NCI-H2081 treated with DMSO at 0.1 percent for 48 hours (cell line): ENCODE measurements at places on chromosomes 3 and 15.

DNA sequence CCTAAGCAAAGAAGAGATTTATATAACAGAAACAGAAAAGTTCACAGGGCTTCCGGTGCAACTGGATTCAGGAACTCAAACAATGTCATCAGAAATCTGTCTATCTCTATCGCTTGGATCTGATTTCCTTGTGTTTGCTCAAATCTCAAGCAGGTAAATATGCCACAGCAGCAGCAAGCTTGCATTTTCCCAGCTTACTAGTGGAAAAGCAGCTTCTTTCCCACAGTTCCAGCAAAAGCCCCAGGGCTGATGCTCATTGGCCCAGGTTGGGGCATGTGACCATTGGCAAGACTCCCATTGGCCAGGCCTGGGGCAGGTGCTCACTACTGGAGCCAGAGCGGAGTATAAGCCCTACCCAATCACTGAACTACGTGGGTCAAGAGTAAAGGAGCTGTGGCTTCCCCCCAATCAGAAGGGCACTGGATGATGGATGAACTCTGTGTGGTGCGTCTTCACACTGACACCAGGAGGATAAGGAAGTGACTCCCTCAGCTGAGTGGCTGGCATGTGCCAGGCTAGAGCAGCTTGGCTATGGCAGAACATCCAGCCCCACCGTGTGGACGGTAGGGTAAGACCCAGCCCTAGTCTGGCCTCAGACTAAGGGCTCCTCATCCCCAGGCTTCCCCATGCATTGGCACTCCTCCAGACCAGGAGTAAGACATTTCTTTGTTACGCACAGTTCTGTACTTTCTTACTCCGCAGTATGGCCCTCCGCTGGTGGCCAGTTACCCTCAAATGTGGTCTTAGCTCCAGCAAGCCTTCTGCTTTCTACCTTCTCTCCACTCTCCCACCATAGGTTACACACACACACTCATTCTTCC, 13.1 kb upstream of the VIPR1 start:
- no peak for DNase-seq

DNA sequence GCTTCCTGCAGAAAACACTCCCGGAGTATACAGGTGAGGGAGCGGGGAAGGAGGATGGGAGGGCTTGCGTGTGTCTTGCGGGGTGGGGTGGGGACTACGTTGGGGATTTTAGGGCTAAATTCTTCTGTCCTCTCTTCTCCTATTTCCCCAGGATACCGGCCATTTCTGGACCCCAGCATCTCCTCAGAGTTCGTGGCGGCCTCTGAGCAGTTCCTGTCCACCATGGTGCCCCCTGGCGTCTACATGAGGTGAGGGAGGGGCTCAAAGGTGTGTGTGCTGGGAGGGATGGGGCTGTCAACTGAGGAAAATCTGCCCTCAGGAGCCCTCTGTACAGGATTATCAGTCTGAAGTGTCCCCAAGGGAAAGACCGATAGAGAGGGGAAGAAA, 6.6 kb downstream of the DUOX1 start:
- no peak for DNase-seq

DNA sequence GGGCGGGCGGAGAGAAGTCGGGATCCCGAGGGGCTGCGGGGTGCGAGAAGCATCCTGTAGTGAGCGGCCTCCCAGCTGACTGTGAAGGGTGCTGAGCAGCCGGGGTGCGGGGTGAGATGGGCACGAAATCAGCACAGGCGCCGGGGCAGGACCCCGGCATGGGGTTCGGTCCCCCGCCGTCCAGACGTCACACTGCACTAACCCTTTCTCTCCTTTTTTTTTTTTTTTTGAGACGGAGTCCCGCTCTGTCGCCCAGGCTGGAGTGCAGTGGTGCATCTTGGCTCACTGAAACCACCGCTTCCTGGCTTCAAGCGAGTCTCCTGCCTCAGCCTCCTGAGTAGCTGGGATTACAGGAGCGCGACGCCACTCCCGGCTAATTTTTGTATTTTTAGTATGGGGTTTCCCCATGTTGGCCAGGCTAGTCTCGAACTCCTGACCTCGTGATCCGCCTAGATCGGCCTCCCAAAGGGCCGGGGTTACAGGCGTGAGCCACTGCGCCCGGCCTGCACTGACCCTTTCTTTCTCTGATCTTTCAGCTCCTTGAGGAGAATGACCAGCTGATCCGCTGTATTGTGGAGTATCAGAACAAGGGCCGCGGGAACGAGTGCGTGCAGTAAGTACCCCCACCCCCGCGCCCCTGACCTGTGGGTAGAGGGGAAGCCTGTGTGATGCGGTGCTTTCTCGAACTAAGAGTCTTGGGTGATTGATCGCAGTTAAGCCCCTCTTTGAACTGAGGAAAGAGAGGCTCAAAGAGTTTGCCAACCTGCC, 513 bp downstream of the SS18L2 start:
- no peak for DNase-seq

- peak; percentile 42 for DNase-seq
Measured at GRCh38 chr3:10286596-10287295, 6.0 kb downstream of the GHRL start.

GRCh38 chr3:148307443-148307843, 390.3 kb upstream of the AGTR1 start:
- no peak for DNase-seq

- no peak for DNase-seq
Measured at GRCh38 chr3:76403556-76403955, 618.2 kb upstream of the ZNF717 start.

DNA sequence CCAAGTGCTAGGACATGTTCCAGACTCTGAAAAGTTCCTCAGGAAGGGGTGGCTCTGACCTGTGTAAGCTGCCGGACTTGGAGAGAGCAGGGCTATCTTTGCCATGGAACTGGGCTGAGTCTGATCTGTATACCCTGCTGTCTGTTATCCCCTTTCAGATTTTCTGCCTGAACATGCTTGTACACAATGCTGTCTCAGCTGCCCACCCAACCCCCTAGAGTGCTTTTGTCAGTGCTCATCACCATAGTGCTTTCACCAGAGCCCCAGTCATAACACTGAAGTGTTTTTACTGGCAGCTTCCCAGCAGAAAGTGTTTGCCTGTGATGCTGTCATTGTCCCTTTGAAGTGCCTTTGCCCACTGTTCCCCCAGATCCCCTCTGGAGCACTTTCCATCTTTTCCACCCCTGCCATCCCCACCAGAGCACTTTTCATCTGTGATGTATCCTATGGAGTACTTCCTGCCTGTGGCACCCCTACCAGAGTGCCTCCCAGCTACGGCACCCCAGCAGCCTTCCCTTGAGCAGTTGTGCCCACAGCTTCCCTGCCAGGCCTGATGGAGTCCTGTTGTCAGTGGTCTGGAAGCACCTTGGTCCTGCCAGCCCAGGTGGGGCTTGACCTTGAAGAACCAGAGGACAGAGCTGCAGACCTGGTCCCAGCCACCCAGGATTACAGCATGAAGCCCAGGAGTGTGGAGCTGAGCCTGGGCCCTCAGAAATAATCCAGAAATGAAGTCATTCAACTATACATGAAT, 397.7 kb downstream of the DIPK2A start:
- DNase-seq: peak; percentile 51

GRCh38 chr15:95013381-95013780, 782.0 kb downstream of the MCTP2 start:
- no peak for DNase-seq

DNA sequence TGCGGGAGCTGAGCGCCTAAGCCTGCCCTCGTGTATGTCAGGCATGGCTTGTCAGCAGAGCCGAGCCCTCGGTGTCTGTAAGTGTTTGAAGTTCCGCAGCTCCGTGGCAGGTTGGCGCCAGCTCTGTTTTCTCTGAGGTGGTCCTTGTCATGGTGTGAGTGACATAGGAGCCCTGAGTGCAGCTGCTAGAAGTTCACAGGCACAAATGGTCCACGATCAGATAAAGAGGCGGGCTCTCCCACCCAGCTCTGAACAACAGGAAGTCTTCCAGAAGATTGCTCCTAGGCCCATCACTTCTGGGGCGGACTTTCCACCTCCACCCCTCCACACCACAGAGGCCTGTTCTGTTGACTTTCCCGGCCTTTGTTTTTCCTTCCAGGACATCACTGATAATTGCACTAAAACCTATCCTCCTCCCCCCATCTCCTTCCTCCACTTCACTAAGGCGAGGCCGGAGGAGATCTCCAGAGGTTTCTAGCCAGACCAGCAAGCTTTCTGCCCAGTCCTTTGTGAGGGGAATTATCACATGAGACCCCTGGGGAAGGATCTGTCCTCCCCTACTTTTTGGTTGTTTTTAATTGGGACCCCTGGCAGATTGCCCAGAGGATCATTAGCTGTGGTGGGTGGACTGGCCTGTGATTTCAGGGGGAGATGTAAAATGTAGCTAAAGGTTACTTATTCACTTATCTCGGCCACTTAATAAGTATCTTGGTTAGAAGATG, 19.9 kb downstream of the ITPR1 start:
- DNase-seq: no peak

DNA sequence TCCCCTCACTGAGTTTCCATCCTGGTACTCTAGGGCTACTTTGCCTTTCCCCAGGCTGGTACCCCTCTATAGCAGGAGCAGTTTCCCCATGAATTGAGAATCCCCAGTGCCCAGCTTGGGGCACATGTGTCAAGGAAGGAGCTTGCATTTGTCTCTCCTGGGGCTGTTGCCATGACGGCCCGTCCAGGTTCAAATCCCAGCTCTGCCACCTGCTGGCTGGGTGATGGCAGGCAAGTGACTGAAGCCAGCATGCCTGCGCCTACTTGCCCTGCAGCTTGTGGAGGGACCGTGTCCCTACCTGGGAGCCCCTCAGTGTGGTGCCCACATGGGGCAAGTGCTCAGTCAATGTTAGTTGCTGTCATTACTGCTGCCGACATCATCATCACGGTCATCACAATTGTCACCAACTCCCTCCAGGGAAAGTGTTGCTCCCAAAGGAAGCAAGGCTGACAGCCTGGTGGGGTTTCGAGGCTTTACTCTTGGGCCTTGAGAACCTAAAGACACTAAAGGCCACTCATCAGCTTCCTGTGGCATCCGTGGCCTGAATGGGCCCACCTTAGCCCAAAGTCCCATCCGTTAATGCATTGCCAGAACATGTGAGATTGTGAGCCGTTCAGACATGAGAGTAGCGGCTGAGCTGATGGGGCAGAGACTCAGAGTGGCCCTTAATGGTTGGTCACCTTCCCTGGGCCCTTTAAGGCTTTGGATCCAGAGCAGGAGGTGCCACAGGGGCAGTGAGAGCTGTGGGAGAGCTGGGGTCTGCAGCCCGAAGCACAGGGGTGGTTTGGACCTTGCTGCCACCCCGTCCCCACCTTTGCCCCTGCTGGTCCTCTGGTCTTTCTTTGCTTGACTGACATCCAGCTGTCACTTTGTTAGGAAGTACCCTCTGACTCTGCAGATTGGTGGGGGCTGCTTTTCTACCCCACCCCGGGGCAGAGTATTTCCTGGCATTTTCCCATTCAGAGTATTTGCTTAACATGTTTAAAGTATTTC, 144.4 kb downstream of the DNAJB8 start:
- no peak for DNase-seq

GRCh38 chr3:178325330-178325729, 210.9 kb upstream of the KCNMB2 start:
- DNase-seq: peak; percentile 27

DNA sequence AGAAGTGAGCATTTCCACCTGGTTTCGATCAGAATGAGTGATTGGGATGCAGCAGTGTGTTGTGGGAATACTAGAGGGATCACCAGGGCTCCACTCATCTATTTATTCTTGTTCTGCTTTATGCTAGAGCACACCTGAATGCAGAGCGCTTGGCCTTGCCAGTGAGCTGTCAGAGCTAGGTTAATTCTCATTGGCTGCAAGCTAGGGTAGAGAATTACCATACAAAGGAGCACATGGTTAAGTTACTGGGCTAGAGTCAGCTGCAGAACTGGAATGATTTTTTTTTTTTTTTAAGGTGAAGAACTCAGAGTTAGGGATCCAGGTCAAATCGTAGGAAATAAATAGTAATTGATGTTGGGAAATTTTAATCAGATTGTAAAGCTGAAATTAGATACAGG, 8.8 kb downstream of the EIF2AK4 start:
- DNase-seq: no peak

- no peak for DNase-seq
Measured at GRCh38 chr3:24582431-24583403, 88.1 kb upstream of the THRB start.
